Activated naive CD8-positive, alpha-beta T cell treated with anti-CD3 and anti-CD28 coated beads, Interleukin-2, amount 10 ng/mL, durations not matched to agents 7 days and 5 days (primary cell): ENCODE measurements at places on chromosomes 3 and 15. TPM values are rescaled to one million over a fixed set of nuclear protein-coding genes. Genes with fewer than 3 reads are reported as not detected.

Gene CORO2B
- total RNA-seq = not detected

Gene KIF23
- total RNA-seq = 50.7 TPM

Gene PLCL2
- total RNA-seq = 53.2 TPM

Gene CLN6
- 38.4 TPM for total RNA-seq

Gene AADACL2
- not detected for total RNA-seq

Gene GRM2
- 2.2 TPM for total RNA-seq

Gene CCDC13
- total RNA-seq = not detected
